Head of caudate nucleus (tissue), 42 donors: ENCODE measurements at places on chromosomes 3 and 15.
A peak's percentile ranks its signal among the peaks of the same experiment; 100 is the strongest.

DNA sequence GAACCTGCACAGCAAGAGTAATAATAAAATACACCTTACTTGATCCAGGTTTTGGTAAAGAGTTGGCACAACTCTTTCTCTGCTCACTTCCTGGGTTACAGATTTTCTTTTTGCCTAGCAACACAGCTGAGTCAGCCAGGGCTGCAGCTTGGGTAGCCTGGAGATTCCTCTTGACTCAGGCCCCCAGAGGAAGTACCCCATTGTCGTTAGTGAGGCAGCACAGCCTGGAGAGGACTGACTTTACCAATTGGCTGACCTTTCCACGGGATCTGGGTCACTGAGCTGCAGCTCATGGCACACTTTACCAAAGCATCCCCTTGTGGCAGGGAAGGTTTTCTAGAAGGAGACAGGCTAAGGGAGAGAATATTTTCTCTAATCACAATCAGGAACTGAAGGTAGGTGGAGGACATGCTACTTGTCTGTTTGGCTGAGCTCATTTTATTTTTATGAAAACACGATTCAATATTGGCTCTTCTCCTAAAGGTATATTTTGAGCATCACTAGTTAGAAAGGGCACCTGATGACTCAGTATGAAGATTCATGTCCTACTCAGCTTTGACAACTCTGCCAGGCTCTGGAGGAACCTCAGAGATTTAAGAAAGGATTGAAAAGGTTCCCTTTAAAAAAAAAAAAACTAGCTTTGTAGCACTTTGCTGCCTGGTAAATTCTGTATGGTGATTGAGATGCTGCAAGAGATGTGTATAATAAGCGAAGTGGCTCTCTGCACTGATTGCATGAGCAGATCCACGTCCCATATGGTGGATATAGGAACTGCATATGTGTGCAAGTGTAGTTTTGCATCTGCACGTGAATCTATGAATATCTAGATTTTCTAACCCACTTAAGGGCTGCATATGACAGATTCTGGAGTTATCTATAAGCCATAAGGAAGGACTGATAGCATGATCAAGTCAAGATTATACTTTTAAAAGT lies 124.8 kb downstream of the CHDH start:
- peak; percentile 24 for DNase-seq

- no peak for DNase-seq
Measured at GRCh38 chr3:140359233-140359995, 318.4 kb upstream of the TRIM42 start.

- DNase-seq = no peak
Measured at GRCh38 chr3:154954757-154955156, 125.4 kb upstream of the MME start.

DNA sequence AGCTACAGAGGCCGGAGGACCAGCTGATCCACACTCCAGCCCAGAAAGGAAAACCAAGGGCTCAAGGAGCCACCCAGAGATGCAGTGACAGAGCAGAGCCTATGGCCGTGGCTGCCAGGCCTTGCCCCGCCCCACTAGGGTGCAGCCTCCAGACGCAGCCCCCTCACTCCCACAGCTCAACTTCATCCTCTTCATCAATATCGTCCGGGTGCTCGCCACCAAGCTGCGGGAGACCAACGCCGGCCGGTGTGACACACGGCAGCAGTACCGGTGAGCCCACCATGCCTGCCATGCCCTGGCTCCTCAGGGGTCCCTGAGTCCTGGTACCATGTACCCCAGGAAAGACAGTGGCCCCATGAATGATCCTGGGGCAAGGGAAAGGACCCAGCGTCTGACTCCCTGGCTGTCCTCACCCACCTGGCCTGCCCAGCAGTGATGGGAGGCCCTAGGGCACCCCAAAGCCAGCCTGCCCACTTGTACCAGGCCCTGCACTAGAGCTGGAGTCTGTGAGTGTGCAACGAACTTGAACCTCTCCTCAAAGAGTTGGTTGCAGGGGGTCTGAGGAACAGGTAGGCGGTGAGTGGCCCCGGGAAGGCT lies 24.2 kb downstream of the PTH1R start:
- DNase-seq = no peak

DNA sequence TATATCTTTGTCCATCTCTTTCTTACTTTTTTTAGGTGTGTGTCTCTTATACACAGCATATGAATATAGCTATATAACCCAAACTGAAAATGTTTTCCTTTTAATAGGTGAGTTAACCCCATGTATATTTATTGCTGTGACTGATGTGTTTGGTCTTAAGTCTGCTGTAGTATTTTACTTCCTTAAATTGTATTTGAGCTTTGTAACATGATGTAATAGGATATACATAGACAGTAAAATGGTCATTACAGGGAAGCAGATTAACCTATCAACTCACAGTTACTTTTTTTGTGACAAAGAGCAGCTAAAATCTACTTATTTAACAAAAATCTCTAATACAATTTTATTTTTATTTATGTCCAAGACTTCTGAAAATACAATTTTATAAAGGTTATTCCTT lies 51.8 kb upstream of the CDAN1 start:
- no peak for DNase-seq

GRCh38 chr15:61827131-61827530 lies 233.1 kb downstream of the VPS13C start:
- DNase-seq = no peak

DNA sequence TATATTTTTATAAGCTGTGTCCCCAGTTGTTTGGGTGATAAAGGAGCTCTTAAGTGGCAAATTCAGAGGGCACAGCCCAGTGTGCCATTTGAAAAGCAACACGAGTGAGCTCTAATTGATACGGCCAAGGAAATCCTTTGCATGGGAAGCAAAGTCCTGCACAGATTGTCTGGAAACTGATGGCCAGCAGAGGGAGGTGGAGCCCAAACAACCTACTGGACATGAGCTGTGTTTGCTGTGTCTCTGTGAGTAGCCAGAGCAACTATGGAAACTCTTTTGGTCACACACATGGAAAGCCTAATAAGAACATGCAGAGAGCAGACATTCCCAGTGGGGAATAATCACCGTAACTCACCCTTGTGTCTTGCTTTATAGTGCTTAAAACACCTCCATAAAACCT lies 24.4 kb downstream of the ONECUT1 start:
- no peak for DNase-seq
